ENCODE measurements at places on chromosomes 11 and 22. TPM values are rescaled to one million over a fixed set of nuclear protein-coding genes. Genes with fewer than 3 reads are reported as not detected.
A peak's percentile ranks its signal among the peaks of the same experiment; 100 is the strongest.

GRCh38 chr22:24265734-24266133 is 4.9 kb upstream of the SPECC1L start:
- DNase-seq, result no peak

GRCh38 chr11:79227767-79228755 is 212.8 kb downstream of the TENM4 start:
- no peak for DNase-seq

DNA sequence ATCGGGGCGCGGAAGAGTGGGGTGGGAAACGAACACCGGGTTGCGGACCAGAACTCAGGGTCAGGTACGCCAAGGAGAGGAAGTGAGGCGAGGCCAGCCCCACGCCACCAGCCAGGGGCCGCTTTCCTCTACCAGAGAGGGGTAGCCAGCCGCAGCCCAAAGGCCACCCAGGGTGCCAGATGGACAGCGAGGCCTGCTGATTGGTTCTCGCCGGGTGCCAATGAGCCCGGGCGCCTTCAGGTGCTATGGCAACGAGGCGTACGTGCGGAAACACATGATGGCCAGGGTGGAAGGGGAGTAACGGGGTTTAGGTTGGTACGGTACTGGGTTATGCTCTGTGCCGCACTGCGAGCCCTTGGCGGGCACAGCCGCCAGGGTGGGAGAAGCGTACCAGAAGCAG is 128.9 kb downstream of the SERGEF start:
- no peak for DNase-seq

DNA sequence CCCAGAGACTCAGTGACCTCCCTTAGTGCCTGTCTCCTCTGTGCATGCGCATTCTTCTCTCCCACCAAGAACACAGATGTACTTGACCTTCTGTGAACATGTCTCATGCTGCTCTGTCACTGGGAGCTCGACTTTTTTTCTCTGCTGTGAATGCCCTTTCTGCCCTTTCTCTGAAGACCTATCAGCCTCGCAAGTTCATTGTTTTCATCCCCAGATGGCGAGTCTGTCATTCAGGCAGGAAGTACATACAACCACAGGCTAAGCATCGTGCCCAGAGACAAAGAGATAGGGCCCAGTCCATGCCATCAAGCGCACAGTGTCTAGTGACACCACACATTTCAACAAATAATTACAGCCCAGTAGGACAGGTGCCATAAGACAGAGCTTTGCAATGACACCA is 50.4 kb upstream of the RAB1B start:
- DNase-seq, result no peak

- DNase-seq, result peak; percentile 87
These were observed 7.7 kb upstream of the SLC1A2 start for GRCh38 chr11:35427071-35427470.

DNA sequence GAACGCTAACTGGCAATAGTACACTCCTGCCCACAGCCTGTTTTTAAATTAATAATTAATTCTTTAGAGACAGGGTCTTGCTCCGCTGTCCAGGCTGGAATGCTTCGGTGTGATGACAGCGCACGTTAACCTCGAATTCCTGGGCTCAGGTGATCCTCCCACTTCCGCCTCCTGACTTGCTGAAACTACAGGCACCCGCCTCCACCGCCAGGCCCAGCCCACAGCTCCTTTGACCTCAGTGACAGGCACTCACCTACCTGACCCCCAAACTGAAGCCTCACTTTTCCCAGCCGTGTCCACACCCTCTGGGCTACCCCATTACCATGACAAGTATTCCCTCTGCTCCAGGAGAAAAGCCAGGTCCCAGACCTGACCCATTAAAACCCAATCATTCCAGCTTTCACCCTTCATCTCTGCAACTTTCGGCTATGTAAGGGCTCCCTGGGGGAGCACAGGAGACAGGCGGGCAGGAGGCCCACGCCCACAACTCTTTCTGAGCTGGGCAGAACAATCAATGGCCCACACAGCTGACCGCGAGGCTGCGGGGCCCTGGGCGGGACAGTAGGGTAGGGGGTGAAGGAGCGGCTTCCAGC is 730 bp downstream of the LMNTD2 start:
- DNase-seq, result no peak

DNA sequence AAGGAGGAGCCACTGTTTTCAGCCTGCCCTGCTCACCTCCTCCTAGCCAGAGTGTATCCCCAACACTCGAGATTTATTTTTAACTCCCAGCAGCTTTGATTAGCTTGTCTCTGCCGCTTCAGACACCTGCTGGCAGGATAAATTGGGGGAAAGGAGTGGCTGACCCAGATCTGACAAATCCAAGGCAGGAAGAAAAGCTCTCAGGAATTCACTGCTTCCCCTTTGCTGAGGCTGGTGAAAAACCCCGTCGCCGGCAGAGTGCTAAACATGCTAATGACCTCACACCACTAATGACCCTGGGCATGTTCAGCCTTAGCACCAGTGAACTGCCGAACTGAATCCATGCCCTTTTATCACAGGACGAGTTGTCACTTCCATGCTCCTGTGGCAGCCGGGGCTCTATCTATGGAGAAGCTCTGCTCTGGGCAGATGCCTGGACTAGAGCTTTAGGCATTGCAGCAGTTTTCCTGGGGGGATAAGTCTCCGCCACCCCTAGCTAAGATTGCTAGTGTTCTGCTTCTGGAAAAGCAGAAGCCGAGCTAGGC is 52.2 kb downstream of the FEZ1 start:
- no peak for DNase-seq

- DNase-seq, result no peak
These were observed 1.3 kb downstream of the COA4 start for GRCh38 chr11:73875380-73875779.

- DNase-seq, result no peak
These were observed 292.8 kb downstream of the NXPE2 start for GRCh38 chr11:114970927-114971645.

- peak; percentile 92 for DNase-seq
These were observed 176.3 kb upstream of the TMEM45B start for GRCh38 chr11:129639300-129639699.

- no peak for DNase-seq
These were observed 3.6 kb downstream of the PIK3IP1 start for GRCh38 chr22:31288496-31289240.

- no peak for DNase-seq
These were observed 339 bp upstream of the TRIM21 start for GRCh38 chr11:4393858-4394223.

GRCh38 chr11:130043575-130043974 is 26.1 kb upstream of the APLP2 start:
- no peak for DNase-seq

The ZP1 gene
- not detected for total RNA-seq

The MUC6 gene
- not detected for total RNA-seq

The MCHR1 gene
- under 0.01 TPM for total RNA-seq

The LRRC4C gene
- 0.27 TPM for total RNA-seq

The LDHAL6A gene
- not detected for total RNA-seq
